ENCODE measurements at places on chromosomes 6 and 20.
A peak's percentile ranks its signal among the peaks of the same experiment; 100 is the strongest.

DNA sequence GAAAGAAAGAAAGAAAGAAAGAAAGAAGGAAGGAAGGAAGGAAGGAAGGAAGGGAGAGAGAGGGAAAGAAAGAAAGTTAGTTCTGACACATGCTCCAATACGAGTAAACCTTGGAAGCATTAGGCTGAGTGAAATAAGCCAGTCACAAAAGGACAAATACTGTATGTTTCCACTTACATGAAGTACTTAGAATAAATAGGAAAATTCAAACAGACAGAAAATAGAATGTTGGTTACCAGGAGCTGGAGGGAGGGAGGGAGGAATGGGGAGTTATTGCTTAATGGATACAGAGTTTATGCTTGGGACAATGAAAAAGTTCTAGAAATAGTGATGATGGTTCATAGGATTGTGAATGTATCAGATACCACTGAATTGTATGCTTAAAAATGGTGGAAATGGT lies 75.2 kb upstream of the CDH4 start:
- no peak for DNase-seq

DNA sequence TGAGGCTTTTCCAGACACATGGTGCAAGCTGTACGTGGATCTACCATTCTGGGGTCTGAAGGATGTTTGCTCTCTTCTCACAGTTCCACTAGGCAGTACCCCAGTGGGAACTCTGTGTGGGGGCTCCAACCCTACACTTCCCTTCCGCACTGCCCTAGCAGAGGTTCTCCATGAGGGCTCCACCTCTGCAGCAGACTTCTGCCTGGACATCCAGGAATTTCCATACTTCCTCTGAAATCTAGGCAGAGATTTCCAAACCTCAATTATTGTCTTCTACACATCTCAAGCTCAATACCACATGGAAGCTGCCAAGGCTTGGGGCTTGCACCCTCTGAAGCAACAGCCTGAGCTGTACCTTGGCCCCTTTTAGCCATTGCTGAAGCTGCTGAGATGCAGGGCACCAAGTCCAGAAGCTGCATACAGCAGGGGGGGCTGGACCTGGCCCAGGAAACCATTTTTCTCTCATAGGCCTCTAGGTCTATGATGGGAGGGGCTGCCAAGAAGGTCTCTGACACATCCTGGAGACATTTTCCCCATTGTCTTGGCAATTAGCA lies 11.6 kb downstream of the PDSS2 start:
- DNase-seq: no peak

GRCh38 chr20:61350500-61351250 lies 98.6 kb downstream of the CDH4 start:
- no peak for DNase-seq

DNA sequence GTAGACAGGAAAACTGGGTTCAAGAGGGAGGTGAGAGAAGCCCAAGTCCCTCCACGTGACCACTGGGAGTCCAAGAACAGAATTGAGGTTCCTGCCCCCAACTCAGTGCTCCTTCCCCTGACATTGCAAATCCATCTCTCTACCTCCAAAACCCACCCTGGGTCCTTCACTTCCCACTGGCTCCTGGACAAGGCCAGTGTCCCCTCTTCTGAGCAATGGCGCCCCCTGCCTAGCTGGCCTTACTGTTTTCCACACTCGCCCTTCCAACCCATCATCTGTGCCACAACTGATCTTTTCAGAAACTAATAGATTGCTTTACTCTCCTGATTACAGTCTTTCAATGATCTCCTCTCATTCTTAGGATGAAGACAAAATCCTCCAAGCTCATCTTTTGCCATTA lies 200.3 kb downstream of the ANKRD60 start:
- no peak for DNase-seq

DNA sequence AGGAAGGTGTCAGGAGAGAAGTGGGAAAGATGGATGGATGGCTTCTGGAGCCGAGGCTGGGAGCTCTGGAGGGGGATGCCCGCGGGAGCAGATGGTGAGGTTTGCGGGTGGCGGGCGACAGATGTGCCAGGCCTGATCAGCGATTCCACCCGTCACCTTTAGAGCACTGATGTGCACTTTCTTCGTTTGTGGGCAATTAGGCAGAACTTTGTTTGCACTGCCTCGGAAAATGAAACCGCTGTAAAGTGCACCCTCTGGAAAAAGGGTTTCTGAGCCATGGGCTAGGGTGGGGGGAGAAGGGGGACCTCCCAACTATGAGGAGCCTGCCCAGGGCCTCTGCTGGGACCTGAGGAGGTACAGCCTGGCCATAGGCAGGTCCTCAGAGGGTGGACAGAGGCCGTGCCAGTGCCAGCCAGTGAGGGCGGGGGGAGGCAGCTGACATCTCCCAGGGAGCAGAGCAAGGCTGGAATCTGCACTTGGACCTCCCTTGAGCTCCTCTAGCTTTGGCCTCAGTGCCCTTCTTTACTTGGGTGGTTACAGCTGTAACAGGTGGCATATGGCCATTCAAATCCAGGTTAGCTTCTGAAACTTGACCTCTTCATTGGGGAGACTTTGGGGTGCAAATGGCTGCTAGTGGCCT lies 58.7 kb downstream of the CD40 start:
- no peak for DNase-seq

DNA sequence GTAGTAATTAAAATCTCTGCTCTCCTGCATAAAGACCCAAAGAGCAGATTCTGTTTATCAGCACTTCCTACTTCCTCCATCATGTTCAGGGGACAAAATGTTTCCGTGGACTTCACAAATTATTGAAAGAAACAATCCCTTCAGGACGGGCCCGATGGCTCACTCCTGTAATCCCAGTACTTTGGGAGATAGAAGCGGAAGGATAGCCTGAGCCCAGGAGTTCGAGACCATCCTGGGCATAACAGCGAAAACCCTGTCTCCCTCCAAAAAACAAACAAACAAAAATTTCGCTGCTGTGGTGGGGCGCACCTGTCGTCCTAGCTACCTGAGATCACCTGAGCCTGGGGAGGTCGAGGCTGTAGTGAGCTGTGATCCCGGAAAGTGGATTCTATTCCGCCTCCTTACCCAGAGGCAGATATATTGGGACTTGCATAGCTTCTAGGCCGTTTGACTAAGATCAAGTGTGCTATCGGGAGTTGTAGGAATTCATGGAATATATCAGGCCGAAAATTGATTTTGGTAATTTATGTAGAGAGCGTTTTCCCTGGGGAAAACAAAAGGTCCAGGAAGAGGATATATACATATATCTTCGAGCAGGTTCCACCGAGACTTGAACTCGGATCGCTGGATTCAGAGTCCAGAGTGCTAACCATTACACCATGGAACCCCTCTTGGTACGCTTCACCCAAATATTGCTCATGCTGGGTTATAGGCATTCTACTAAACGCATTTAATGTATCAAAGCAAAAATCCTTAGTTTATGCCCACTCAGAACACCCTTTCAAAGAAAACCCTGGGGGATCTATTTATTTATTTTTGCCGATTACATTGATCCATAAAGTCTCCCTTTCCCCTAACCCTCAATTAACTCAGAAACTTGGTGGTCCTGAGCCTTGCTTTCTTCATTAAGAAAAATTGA lies 74.5 kb upstream of the ZNF184 start:
- DNase-seq: peak; percentile 68

DNA sequence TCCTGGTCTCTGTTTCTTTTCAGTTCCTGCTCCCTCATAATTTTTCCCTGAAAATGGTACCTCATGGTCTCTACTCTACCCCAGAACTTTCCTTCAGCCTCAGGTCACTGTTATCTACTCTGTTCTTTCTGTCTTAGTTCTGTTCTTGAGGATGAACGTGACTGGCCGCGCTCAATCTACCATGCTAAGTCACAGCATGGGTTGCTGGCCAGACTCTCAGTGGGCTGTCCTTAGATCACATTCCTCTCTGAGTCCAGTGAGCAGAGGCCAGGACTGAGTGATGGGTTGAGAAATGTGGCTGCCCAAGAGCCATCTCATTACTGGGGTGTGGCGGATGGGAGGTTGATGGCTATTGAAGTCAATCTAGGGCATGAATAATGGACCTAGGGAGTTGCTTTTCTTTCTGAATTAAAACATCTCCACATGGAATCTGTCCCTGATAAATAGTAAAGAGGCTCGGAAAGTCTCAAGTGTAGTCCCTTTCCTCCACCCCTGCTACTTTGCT lies 164.0 kb upstream of the DTNBP1 start:
- no peak for DNase-seq

DNA sequence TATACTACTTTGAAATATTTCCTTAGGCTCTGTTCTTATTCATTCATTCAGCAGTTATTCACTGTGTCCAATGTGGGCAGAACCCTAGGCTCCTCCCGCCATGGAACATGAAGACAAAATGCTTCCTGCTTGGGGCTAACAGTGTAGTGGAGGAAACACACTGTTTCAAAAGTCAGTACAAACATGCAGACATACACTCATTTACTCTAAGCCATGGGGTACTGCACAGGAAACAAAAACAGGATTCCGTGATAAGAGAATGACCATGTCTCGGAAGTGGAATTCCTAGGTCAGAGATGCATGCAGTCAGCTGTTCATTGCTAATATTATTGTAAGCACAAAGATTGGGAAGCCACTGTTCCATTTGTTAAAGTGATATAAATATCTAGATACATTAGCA lies 18.4 kb upstream of the FAM209A start:
- DNase-seq: no peak

DNA sequence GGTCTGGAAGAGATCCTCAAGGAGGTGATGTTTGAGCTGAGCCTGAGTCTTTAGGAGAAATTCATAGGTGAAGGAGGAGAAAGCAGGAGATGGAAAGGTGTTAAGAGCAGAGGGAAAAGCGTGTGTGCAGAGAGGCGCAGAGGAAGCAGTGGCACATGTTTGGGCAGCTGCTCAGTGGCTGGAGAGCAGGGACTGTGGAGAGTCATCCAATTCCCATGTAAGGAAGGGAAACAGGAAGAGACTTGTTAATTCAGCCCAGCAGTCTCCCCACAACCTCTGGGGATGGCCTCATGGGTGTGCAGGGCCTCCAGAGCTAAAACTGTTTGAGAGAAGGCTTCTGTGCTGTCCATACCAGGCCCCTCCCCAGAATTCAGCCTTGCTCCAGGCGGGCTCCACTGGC lies 16.2 kb downstream of the AAR2 start:
- DNase-seq: no peak

DNA sequence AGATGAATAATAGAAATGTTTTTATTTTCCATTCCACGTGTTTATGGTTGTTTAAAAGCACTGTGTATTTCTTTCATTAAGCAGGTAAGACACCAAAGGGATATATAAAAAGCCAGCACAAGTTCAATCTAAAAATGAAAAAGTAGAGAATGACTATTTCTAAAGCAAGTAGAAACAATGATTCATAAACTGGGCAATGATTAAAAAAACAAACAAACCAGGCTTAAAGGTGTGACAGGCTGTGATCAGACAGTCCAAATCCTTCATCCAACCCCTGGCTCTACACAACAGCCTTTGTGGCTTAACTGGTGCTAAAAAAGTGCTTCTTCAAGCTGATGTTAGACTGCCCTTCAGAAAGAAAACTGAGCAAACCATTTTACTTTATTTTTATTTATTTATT lies 45.7 kb upstream of the TSHZ2 start:
- no peak for DNase-seq

GRCh38 chr20:33645396-33645795 lies 16.7 kb upstream of the C20orf144 start:
- DNase-seq: no peak
